ENCODE measurements at places on chromosomes 2 and 18.

GRCh38 chr2:164024396-164024795, 288.6 kb upstream of the FIGN start:
- DNase-seq: no peak

- peak; percentile 87 for DNase-seq
Observed at GRCh38 chr2:181456660-181457120, 496 bp upstream of the ITGA4 start.

DNA sequence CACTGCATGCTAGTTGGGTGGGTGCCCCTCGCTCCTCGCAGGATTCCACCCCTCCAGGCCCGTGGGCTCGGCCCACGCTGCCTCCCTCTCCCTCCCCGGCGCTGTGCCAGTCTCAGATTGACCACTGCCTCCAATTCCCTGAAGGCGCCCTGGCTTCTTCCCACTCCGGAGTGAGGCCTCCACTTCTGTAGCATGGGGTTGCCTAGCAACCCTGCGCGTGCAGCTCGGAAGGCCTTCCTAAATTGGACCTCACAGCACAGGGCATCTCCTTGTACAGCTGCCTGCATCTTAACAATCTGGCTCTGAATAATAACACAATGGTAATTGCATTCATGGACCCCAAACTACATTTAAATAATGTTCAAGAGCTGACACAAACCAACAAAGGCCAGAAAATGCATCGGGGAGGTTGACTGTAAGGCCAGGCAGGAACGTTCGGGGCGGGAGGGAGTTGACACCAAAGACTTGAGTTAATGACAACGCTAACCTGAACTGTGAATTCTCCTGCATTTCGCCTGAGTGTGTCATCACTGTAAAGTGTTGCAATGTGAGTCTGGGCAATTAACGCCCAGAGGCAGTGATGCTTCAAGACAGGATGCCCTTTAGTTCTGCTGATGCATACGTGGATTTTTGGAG, 222.9 kb downstream of the ZBTB7C start:
- DNase-seq: no peak

GRCh38 chr18:28041366-28041765, 135.6 kb downstream of the CDH2 start:
- no peak for DNase-seq

DNA sequence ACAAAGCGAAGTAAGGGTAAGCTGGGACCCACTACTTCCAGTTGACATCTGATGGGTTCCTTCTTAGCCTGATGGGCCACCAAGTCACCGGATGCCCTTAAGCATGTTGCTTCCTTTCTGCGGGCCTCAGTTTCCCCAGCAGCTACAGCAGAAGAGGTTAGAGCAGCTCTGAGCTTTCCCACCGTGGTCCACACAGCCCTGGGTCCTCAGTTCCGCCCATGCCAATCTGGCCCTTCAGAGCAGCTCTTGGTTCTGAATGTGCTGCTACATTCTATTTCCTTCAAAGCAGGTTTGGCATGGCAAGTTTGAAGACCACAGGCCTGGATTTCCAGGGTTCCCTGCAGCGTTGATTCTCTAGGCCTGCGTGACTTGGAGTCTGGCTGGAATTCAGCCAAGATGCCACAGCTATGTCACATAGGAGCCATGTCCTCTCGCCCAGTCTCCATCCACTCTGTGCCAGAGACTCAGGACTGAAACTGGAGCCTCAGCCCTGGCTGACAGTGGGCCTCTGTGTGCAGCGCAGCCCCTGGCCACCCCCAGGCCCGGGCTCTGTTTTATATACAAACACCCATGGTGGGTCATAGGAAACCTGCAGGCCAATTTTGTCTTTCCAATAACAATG, 79.6 kb downstream of the TFCP2L1 start:
- no peak for DNase-seq

DNA sequence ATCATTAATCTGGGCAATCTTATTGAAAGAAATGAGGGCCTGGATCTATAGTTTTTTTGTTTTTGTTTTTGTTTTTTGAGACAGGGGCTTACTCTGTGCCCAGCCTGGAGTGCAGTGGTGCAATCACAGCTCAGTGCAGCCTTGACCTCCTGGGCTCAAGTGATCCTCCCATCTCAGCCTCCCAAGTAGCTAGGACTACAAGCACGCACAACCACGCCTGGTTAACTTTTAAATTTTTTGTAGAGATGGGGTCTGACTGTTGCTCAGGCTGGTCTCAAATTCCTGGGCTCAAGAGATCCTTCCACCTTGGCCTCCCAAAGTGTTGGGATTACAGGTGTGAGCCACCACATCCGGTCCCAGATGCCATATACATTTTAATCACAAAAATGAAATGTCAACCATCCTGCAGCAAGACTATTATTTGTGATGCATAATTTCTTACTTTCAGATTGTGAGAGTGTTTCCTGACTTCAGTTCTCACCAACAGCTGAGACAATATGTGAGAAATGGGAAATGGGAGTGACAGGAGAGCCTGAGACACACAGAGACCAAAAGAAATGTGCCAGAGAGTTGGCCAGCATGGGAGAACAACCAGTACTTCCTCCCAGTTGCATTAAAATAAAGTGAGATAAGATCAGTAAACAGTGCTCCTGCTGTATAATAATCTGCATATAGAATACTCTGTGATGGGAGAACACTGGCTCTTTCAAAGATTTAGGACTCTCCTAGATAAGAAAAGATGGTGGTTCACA, 87.6 kb downstream of the METTL8 start:
- no peak for DNase-seq

GRCh38 chr2:120709608-120710041, 26.0 kb upstream of the GLI2 start:
- DNase-seq: no peak

GRCh38 chr2:42128721-42129486, 40.2 kb upstream of the EML4 start:
- no peak for DNase-seq

DNA sequence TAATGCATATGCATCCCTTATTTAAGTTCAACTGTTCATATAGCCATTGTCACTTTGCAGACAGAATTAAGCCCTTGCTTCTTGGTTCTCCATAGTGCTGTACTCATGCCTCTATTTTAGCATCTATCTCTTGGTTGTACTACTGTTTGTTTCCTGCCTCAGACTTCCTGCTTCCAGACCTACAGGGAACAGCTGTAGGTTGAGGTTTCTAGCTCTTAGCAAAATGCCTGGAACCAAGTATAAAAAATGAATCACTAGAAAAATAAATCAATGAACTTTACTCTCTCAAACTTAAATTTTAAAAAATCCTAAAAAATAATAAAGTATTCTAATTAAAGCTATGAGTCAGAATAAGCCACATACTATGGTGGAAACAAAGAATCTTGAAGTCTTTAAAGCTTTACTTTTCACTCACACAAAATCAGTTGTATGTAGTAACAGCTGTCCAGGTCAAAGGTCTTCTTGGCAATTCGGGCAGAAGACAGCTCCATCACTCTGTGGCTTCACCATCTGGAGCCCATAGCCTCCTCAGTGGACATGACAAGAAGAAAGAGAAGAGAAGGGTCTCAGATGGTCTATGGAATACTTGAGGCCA, 1228.1 kb upstream of the GYPC start:
- no peak for DNase-seq

GRCh38 chr18:28855524-28855923, 678.6 kb upstream of the CDH2 start:
- DNase-seq: no peak

DNA sequence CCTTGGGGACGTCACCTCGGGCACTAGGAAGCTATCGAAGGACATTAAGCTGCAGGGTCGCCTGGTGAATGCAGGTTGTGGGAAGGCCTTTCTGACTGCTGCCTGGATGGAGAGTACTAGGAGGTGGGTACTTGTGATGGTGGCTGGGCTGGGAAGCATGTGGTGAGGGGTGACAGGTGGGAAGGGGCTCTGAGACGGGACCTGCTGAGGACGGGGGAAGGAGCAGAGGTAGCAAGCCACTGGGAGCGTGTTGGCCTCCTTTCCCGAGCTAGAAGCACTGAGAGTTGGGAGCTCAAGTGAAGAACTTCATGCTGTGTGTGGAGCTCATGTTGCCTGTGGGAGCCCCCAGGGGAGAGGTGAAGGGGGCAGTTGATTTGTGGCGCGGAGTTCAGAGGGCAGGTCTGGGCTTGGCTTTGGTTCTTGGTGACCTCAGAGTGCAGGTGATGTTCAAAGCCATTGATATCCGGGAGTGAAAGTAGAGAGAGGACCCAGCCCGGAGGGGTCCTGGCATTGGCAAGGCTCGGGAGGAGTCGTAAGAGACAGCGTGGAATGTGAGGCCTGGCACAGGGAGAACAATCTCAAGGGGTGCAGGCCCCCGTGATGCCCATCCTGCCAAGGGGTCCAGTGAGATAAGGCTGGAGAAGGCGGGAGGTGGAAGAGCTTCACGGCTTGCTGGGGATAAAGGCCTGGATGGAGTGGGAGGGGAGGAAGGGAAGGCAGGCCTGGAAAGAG, 13.2 kb downstream of the MROH2A start:
- no peak for DNase-seq

DNA sequence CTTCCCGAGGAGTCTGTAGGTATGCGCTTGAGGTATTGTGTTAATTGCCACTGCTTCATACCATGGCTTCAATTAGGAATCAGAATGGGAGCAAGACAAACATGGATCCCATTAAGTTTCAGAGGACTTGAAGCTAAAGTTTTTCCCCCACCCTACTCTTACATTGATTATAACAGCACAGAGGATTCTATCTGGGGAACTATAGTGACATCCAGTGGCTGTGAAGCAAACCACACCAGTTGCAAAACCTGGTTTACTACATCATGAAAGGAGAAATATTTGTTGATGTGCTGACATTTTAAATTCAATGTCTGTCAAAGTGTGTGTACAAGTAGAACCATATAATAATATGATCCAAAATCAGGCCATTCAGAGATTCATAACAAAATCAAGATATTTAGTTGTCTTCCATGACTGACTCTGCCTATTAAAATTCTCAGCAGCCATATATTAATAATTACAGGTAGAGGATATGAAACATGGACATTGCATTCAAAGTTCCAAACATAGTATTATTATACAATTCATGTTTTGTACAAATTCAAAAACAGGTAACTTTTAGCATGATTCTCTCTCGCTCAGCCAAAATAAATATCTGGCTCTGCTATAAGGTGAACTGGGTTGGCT, 82.9 kb downstream of the GRB14 start:
- no peak for DNase-seq
